ENCODE measurements at places on chromosomes 12 and 14.

DNA sequence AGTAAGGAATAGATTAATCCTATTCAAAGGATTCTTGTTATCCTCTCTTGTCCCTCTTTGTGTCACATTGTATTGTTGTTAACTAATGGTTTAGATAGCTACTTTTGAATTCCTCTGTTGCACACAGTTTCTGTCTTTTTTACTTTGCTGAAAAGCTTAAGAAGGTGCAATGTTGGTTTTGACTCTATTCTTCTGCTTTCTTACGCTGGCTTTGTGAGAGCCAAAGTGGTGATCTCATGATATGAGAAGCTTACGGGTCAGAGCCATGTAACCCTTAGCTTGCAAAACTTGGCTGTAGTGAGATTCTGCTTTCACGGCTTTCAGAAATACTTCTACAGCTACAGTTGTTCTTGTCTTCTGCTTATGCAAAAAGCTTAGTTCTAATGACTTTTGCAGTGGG is 239.7 kb downstream of the TRHDE start:
- H3K4me1 ChIP-seq: no peaks in the 10 kb centered on the region
- H3K27me3 ChIP-seq: no peaks in the 10 kb centered on the region
- no peak overlapping the region for H3K4me3 ChIP-seq
- H3K27ac ChIP-seq: no peak overlapping the region
- no peaks in the 10 kb centered on the region for H3K36me3 ChIP-seq

GRCh38 chr12:74021937-74022336 is 515.7 kb upstream of the ATXN7L3B start:
- H3K4me1 ChIP-seq: no peaks in the 10 kb centered on the region
- no peaks in the 10 kb centered on the region for H3K27me3 ChIP-seq
- no peak overlapping the region for H3K4me3 ChIP-seq
- no peak overlapping the region for H3K27ac ChIP-seq
- DNase-seq: no peak

- H3K27ac ChIP-seq: no peak overlapping the region
- H3K4me3 ChIP-seq: no peak overlapping the region
- DNase-seq: no peak
- no peaks in the 10 kb centered on the region for H3K4me1 ChIP-seq
- H3K36me3 ChIP-seq: no peaks in the 10 kb centered on the region
- no peaks in the 10 kb centered on the region for H3K27me3 ChIP-seq
These were observed 1159.6 kb downstream of the VRK1 start for GRCh38 chr14:97956581-97957340.

GRCh38 chr12:116161588-116161987 is 115.9 kb downstream of the MED13L start:
- DNase-seq: no peak
- peaks cover 8% of the 10 kb centered on the region for H3K4me1 ChIP-seq
- no peaks in the 10 kb centered on the region for H3K36me3 ChIP-seq
- no peaks in the 10 kb centered on the region for H3K27me3 ChIP-seq

- no peaks in the 10 kb centered on the region for H3K36me3 ChIP-seq
- no peaks in the 10 kb centered on the region for H3K4me1 ChIP-seq
- DNase-seq: no peak
- H3K27me3 ChIP-seq: no peaks in the 10 kb centered on the region
- no peak overlapping the region for H3K4me3 ChIP-seq
- H3K27ac ChIP-seq: no peak overlapping the region
These were observed 10.4 kb downstream of the ACACB start for GRCh38 chr12:109126784-109127183.

GRCh38 chr12:50690925-50691324 is 73.0 kb upstream of the ATF1 start:
- no peak for DNase-seq
- H3K4me1 ChIP-seq: no peaks in the 10 kb centered on the region
- H3K27me3 ChIP-seq: no peaks in the 10 kb centered on the region
- no peak overlapping the region for H3K27ac ChIP-seq
- H3K36me3 ChIP-seq: peaks cover 59% of the 10 kb centered on the region

DNA sequence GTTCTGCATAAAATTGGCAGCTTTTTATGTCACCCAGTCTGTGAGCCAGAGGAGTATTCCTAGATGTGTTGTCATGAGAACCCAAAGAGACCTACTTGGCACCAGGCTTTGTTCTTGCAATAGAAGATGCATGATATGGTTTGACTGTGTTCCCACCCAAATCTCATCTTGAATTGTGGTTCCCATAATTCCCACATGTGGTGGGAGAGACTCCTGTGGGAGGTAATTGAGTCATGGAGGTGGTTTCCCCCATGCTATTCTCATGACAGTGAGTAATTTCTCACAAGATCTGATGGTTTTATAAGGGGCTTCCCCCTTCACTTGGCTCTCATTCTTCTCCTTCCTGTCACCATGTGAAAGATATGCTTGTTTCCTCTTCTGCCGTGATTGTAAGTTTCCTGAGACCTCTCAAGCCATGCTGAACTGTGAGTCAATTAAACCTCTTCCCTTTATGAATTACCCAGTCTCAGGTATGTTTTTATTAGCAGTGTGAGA is 572.0 kb upstream of the ATP2B1 start:
- no peaks in the 10 kb centered on the region for H3K27me3 ChIP-seq
- H3K4me1 ChIP-seq: no peaks in the 10 kb centered on the region
- H3K4me3 ChIP-seq: no peak overlapping the region
- DNase-seq: no peak
- H3K36me3 ChIP-seq: no peaks in the 10 kb centered on the region

DNA sequence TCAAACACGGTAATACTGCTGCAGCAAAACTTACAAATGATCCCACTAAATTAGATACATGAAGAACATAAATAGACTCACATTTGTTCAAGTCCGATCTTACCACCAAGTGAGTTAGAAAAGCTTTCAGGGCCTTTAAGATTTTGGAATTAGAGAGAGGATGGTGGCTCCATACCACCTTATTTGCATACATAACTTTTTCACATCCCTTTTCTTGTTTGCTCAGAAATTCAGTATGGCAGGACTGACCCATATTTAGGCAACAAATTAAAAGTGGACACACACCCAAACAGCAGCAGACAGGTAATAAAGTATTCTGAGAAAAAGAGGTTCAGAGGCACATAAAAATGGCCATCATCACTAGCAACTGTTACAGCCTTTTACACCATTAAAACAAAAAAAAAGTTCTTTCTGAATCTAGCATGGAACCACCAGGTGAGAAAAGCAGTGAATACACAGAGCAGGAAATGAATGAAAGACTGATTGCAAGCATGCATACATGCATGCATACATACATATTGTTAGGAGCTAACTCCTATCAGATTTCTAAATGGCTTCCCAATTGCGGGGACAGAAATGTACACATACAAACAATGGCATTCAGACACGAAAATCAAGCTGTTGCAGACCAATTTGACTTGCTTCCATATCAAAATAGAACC is 23.3 kb downstream of the STXBP6 start:
- H3K36me3 ChIP-seq: no peaks in the 10 kb centered on the region
- H3K27me3 ChIP-seq: no peaks in the 10 kb centered on the region
- no peaks in the 10 kb centered on the region for H3K4me1 ChIP-seq
- no peak overlapping the region for H3K4me3 ChIP-seq
- H3K27ac ChIP-seq: no peak overlapping the region

DNA sequence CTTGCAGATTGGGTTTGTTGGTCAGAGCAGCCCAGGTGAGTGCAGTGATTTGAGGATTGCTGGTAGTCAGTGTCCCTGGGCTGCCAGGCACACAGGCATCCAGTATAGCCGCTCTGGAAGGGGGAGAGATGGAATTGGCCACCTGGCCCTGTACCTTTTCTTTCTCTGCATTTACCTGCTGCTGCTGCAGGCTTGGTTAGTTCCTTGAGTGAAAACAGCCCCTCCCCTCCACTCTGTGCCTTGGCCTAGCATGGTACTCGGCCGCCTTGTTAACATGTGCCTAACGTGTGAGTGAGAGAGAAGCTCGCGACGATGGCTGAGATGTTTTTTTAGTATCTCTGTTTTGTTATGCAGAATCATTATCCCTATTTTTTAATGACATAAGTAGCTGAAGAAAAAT is 49.3 kb upstream of the AMN start:
- H3K27ac ChIP-seq: no peak overlapping the region
- no peak overlapping the region for H3K4me3 ChIP-seq
- no peaks in the 10 kb centered on the region for H3K27me3 ChIP-seq
- H3K4me1 ChIP-seq: no peaks in the 10 kb centered on the region
- no peak for DNase-seq
- H3K36me3 ChIP-seq: peaks cover 59% of the 10 kb centered on the region
